Activated CD8-positive, alpha-beta memory T cell treated with anti-CD3 and anti-CD28 coated beads, Interleukin-2, amount 10 ng/mL, durations not matched to agents 7 days and 5 days (primary cell): ENCODE measurements at places on chromosomes 4 and X. TPM values are rescaled to one million over a fixed set of nuclear protein-coding genes. Genes with fewer than 3 reads are reported as not detected.

GRCh38 chr4:38055566-38055965, 95.4 kb downstream of the PTTG2 start:
- peaks cover 20% of the 10 kb centered on the region for H3K36me3 ChIP-seq
- no peak for DNase-seq
- no peaks in the 10 kb centered on the region for H3K27me3 ChIP-seq
- no peak overlapping the region for H3K4me3 ChIP-seq
- H3K27ac ChIP-seq = no peak overlapping the region

GRCh38 chrX:13837290-13837745, 20.4 kb upstream of the GPM6B start:
- no peaks in the 10 kb centered on the region for H3K36me3 ChIP-seq
- no peak overlapping the region for H3K27ac ChIP-seq
- H3K4me3 ChIP-seq = no peak overlapping the region
- H3K27me3 ChIP-seq = no peaks in the 10 kb centered on the region

GRCh38 chr4:76589872-76590797, 155.1 kb downstream of the SHROOM3 start:
- H3K4me1 ChIP-seq = no peaks in the 10 kb centered on the region
- DNase-seq = no peak
- peaks cover 51% of the 10 kb centered on the region for H3K27me3 ChIP-seq
- H3K36me3 ChIP-seq = no peaks in the 10 kb centered on the region
- no peak overlapping the region for H3K4me3 ChIP-seq

- H3K4me3 ChIP-seq = no peak overlapping the region
- peaks cover 15% of the 10 kb centered on the region for H3K27me3 ChIP-seq
- peaks cover 4% of the 10 kb centered on the region for H3K4me1 ChIP-seq
- H3K27ac ChIP-seq = no peak overlapping the region
- no peak for DNase-seq
Observed at GRCh38 chr4:78166622-78167021, 109.5 kb downstream of the FRAS1 start.

GRCh38 chr4:19711871-19712270, 539.8 kb upstream of the SLIT2 start:
- DNase-seq = no peak
- H3K4me1 ChIP-seq = no peaks in the 10 kb centered on the region
- H3K27me3 ChIP-seq = no peaks in the 10 kb centered on the region
- H3K36me3 ChIP-seq = no peaks in the 10 kb centered on the region
- H3K27ac ChIP-seq = no peak overlapping the region
- no peak overlapping the region for H3K4me3 ChIP-seq

DNA sequence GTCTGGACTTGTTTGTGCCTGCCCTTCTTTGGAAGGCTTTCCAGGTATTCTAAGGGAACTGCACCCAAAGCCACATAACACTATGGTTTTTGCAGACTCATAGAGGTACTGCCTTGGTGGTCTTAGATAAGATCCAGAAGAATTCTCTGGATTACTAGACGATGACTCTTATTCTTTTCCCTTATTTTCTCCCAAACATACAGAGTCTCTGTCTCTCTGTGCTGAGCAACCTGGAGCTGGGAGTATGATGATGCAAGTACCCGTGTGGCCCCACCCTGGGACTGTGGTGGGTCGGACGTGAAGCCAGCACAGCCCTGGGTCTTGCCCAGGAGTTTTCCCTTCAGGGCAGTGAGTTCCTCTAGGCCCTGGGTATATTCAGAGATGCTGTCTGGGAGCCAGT, 1342.4 kb upstream of the TENM3 start:
- no peak for DNase-seq
- H3K27ac ChIP-seq = no peak overlapping the region
- H3K27me3 ChIP-seq = no peaks in the 10 kb centered on the region

DNA sequence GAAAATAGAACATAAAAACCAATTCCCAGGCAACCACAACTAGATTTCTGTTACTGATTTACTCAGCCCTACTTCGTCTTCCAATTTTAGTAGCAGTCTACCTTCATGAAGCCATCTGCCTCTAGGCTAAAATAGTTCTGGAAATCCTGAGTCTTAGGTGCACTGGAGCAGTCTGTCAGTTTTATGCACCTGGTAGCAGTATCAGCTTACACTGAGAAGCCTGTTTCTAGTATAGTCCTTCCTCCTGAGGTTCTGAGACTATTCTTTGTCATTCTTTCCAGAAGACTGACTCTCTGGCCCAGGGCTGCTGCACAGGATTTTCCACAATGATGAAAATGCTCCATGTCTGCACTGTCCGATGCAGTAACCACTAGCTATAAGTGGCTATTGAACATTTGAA, 16.9 kb upstream of the HPRT1 start:
- H3K36me3 ChIP-seq = peaks cover 4% of the 10 kb centered on the region
- H3K4me3 ChIP-seq = no peak overlapping the region
- no peaks in the 10 kb centered on the region for H3K27me3 ChIP-seq
- H3K27ac ChIP-seq = no peak overlapping the region
- no peak for DNase-seq
- H3K4me1 ChIP-seq = no peaks in the 10 kb centered on the region

GRCh38 chrX:49188468-49189076, 2.4 kb upstream of the PRICKLE3 start:
- peaks cover 31% of the 10 kb centered on the region for H3K4me1 ChIP-seq
- H3K36me3 ChIP-seq = peaks cover 1% of the 10 kb centered on the region
- H3K27ac ChIP-seq = no peak overlapping the region
- H3K4me3 ChIP-seq = no peak overlapping the region
- no peaks in the 10 kb centered on the region for H3K27me3 ChIP-seq

GRCh38 chr4:69831646-69832325, 28.2 kb downstream of the SULT1E1 start:
- H3K36me3 ChIP-seq = no peaks in the 10 kb centered on the region
- H3K27me3 ChIP-seq = no peaks in the 10 kb centered on the region
- H3K4me1 ChIP-seq = peaks cover 2% of the 10 kb centered on the region
- DNase-seq = no peak

- no peak overlapping the region for H3K4me3 ChIP-seq
- no peaks in the 10 kb centered on the region for H3K36me3 ChIP-seq
- no peak for DNase-seq
- no peak overlapping the region for H3K27ac ChIP-seq
Observed at GRCh38 chrX:112247714-112248113, 165.1 kb upstream of the TRPC5 start.

- no peak overlapping the region for H3K27ac ChIP-seq
- peaks cover 8% of the 10 kb centered on the region for H3K36me3 ChIP-seq
- peaks cover 38% of the 10 kb centered on the region for H3K4me1 ChIP-seq
- DNase-seq = no peak
Observed at GRCh38 chrX:110004731-110005369, 1.9 kb downstream of the TMEM164 start.

DNA sequence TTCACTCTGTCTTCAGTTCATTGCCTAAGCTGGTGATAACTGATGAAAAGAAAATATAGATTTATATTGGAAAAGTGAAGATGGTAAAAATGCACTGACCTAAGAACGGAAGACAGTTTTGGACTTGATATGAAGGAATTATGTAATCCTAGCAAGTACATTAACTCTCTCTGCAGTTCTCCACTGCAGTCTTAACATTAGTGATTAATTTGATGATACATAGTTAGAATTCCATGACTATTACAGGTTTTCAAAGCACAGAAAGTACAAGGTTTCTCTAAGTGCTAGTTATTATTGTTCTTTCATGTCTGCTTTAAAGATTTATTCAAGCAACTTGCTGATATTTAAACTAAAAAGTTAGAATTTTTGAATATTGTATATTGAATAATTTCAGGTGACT, 1591.7 kb upstream of the ADGRL3 start:
- H3K4me1 ChIP-seq = no peaks in the 10 kb centered on the region
- DNase-seq = no peak
- H3K36me3 ChIP-seq = no peaks in the 10 kb centered on the region
- no peak overlapping the region for H3K4me3 ChIP-seq
- no peaks in the 10 kb centered on the region for H3K27me3 ChIP-seq
- H3K27ac ChIP-seq = no peak overlapping the region

- H3K27ac ChIP-seq = no peak overlapping the region
- peaks cover 25% of the 10 kb centered on the region for H3K27me3 ChIP-seq
- no peak overlapping the region for H3K4me3 ChIP-seq
Observed at GRCh38 chr4:10025230-10025806, 4.0 kb upstream of the SLC2A9 start.

DNA sequence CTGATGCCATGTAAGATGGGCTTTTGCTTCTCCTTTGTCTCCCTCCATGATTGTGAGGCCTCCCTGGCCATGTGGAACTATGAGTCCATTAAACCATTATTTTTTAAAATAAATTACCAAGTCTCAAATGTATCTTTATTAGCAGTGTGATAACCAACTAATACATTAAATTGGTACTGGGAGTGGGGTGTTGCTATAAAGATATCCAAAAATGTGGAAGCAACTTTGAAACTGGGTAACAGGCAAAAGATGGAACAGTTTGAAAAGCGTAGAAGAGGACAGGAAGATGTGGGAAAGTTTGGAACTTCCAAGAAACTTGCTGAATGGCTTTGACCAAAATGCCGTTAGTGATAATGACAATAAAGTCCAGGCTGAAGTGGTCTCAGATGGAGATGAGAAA, 526.7 kb downstream of the SH3BGRL start:
- no peak for DNase-seq
- no peaks in the 10 kb centered on the region for H3K4me1 ChIP-seq

DNA sequence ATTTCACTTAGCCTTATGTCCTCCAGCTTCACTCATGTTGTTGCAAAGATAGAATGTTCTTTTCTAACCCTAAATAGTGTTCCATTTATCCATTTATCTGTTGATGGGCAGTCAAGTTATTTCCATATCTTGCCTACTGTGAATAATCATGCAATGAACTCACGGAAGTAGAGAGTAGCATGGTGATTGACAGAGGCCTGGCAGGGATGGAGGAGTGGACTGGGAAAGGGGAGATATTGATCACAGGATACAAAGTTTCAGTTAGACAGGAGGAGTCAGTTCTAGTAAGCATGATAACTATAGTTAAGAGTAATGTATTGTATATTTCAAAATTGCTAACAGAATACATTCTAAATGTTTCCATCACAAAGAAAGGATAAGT, 10.3 kb upstream of the CLNK start:
- H3K36me3 ChIP-seq = no peaks in the 10 kb centered on the region
- H3K4me3 ChIP-seq = no peak overlapping the region
- H3K27me3 ChIP-seq = no peaks in the 10 kb centered on the region
- no peak for DNase-seq

- H3K4me1 ChIP-seq = peaks cover 18% of the 10 kb centered on the region
- no peak overlapping the region for H3K4me3 ChIP-seq
- peaks cover 7% of the 10 kb centered on the region for H3K27me3 ChIP-seq
- DNase-seq = peak; percentile 71
Observed at GRCh38 chr4:182808673-182809416, 108.3 kb downstream of the DCTD start.

DNA sequence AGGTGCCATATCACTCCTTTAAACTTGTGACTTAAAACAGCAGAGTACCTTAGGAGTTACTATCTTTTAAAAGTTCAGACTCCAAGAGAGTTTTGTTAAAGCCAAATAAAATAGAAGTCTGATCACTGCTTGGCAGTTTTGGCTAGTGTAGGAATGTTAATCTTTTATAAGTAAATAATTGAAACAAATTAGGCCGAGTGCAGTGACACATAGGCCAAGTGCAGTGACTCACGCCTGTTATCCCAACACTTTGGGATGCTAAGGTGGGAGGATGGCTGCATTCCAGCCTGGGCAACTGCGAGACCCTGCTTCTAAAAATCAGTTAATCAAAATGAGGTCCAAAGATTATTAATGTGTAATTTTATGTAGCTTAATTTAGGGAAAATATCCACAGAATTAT, 37.2 kb downstream of the WDR44 start:
- no peak overlapping the region for H3K4me3 ChIP-seq
- DNase-seq = no peak
- no peak overlapping the region for H3K27ac ChIP-seq
- H3K36me3 ChIP-seq = peaks cover 8% of the 10 kb centered on the region
- no peaks in the 10 kb centered on the region for H3K4me1 ChIP-seq

DNA sequence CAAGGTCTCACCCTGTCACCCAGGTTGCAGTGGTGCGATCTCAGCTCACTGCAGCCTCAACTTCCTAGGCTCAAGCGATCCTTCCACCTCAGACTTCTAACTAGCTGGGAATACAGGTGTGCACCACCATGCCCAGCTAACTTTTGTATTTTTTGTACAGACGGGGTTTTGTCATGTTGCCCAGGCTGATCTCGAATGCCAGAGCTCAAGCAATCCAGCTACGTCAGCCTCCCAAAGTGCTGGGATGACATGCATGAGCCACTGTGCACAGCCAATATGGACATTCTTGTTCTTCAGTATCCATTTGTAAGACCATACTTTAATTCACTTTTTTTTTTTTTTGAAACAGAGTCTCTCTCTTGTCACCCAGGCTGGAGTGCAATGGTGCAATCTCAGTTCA, 3.5 kb upstream of the CCNI start:
- H3K4me3 ChIP-seq = no peak overlapping the region
- H3K4me1 ChIP-seq = peaks cover 20% of the 10 kb centered on the region
- H3K36me3 ChIP-seq = peaks cover 2% of the 10 kb centered on the region
- peaks cover 3% of the 10 kb centered on the region for H3K27me3 ChIP-seq

DNA sequence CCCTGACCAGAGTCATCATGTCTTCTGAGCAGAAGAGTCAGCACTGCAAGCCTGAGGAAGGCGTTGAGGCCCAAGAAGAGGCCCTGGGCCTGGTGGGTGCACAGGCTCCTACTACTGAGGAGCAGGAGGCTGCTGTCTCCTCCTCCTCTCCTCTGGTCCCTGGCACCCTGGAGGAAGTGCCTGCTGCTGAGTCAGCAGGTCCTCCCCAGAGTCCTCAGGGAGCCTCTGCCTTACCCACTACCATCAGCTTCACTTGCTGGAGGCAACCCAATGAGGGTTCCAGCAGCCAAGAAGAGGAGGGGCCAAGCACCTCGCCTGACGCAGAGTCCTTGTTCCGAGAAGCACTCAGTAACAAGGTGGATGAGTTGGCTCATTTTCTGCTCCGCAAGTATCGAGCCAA, 11.0 kb downstream of the MAGEA4 start:
- no peaks in the 10 kb centered on the region for H3K4me1 ChIP-seq
- H3K36me3 ChIP-seq = no peaks in the 10 kb centered on the region
- no peak for DNase-seq
- H3K4me3 ChIP-seq = no peak overlapping the region
- H3K27ac ChIP-seq = no peak overlapping the region

DNA sequence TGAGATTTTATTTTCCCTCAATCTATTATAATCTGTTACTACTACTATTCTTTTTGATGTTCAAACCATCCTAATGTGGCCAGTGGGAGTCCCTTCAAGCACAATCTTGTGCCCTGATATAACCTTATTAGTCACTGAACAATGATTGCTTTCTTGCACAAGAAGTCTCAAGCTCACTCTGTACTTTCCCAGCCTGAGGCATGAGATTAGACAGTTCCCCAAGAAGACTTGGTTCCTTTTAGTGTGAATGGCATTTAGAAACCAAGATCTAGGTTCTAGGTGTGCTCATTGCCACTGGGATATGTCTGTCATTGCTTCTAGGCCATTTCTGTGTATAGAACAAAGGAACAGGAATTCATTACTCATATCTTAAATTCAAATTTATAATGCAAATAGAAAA, 28.0 kb upstream of the RBM41 start:
- no peak overlapping the region for H3K27ac ChIP-seq
- no peaks in the 10 kb centered on the region for H3K36me3 ChIP-seq
- H3K4me3 ChIP-seq = no peak overlapping the region
- no peaks in the 10 kb centered on the region for H3K27me3 ChIP-seq
- no peak for DNase-seq
- H3K4me1 ChIP-seq = no peaks in the 10 kb centered on the region

SSX2B gene
- total RNA-seq = not detected

NAP1L2 gene
- 1.8 TPM for total RNA-seq

IKBKG gene
- total RNA-seq = 58.1 TPM

TEX13B gene
- not detected for total RNA-seq

GPR173 gene
- total RNA-seq = not detected

CSAG1 gene
- total RNA-seq = not detected

PIGA gene
- 21.5 TPM for total RNA-seq

FABP2 gene
- total RNA-seq = not detected

HTN1 gene
- not detected for total RNA-seq

RTL3 gene
- 0.14 TPM for total RNA-seq
